ENCODE measurements at places on chromosomes 13 and 19.
A peak's percentile ranks its signal among the peaks of the same experiment; 100 is the strongest.

- peak; percentile 58 for DNase-seq
These were observed 65.9 kb upstream of the ZNF599 start for GRCh38 chr19:34838753-34839431.

DNA sequence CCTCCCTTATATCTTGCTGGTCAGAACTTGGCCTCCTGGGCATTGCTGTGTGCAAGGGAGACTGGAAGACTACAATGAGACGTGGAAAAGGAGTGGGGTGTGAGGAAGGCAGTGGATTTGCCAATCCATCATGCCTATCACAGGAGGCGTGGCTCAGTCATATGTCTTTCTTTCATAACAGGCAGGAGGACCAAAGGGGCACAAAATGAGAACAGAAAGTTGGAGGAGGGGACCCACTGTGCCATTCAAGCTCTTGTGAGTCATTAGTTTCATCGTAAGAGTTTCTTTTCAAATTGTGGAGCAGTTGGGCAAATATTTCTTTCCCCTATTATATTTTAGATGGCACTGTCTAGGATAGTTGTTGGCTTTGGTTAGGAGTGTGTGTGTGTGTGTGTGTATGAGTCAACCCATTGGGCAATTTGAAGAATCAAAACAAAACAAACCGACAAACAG is 471.5 kb downstream of the TSHZ3 start:
- no peak for DNase-seq

DNA sequence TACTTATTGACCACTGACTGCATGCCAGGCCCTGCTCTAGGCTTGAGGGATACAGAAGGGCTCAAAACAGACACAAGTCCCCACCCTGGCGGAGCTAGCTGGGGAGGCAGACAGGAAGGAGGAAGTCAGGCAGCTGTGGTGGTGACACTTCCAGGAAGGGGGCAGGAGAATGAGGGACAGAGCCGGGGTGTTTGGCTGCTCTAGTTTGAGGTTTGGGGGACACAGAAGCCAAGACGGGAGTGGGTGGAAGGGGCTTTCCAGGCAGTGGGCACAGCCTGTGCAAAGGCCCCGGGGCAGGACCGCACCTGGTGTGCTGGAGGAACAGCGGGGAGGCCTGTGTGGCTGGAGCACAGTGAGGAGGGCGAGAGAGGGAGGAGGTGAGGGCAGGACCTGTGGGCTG is 4.0 kb downstream of the MRPL54 start:
- peak; percentile 39 for DNase-seq

- DNase-seq, result no peak
These were observed 111.6 kb upstream of the OBI1 start for GRCh38 chr13:78770601-78771000.

DNA sequence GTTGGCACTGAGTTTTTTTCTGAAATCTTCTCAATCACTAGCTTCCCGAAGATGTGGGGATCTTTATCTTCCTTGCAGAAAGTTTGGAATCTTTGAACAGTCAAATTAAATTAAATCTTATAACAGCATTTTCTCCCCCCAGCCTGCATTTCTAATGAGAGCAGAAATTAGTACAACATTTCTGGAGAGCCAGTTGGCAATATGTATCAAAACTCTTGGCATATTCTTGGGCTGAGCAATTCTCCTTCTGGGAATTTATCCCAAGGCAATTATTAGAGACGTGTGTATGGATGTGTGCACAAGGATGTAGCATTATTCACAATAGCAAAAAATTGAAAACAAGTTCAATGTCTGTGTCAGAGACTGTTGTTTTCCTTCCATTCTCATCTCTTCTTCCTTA is 159.5 kb downstream of the OLFM4 start:
- DNase-seq, result no peak

DNA sequence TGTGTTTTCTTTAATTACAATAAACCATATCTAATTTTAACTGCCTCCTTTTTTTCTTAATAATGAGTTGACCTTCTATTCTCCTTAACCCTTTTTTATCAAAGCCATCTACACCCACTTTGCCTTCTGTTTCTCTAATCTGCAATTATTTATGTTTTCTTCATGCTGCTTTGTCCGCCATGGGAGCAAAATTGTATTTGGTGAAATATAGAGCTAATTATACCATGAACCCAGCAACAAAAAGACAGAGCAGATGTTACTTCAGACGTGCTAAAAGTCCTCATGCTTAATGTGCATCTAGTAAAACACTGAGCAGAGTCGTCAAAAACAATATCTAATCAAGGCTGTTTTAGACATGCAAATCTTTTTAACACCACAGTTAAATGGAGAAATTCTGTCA is 264.7 kb downstream of the DACH1 start:
- no peak for DNase-seq

DNA sequence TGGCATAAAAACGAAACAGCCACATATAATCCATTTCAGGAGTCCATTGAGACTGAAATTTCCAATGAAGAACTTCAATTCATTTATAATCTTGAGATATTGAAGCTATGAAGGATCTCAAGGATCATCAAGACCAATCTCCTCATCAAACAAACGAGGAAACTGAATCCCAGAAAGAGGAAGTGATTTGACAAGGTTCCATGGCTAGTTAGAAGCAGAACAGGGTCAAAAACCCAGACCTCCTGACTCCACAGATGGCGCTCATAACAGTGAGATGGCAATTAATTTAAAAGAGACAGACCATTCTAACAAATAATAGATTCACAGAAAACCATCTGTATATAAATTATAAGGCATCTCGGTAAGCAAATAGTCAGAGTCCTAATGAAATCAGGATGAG is 229.7 kb downstream of the KCTD12 start:
- no peak for DNase-seq

DNA sequence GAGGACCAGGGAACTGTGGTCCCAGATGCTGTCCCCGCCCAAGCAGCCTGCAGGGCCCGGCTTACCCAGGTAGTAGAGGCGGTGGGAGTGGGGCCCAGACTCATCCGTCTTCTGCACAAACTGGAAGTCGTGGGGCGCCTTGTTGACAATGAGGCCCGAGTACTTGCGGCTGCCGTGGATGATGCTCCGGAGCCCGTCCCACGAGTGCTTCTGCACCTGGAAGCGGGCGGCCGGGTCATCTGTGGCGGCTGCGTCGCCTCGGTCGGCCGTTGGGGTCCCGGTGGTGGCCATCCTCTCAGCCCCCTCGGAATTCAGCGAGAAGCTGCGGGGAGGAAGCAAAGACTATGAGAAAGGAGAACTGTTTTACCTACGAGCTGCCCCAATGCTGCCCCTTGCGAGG is 9.6 kb downstream of the DPP9 start:
- DNase-seq, result no peak

GRCh38 chr13:36445278-36445677 is 13.0 kb downstream of the CCNA1 start:
- DNase-seq, result no peak

DNA sequence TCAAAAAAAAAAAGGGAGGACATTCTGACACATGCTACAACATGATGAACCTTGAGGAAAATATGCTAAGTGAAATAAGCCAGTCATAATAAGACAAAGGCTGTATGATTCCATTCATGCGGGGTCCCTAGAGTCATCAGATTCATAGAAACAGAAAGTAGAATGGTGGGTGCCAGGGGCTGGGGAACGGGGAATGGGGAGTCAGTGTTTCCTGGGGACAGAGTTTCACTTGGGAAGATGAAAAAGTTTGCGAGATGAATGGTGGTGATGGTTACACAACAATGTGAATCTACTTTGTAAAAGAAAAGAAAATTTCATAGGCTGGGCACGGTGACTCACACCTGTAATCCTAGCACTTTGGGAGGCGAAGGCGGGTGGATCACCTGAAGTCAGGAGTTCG is 6.1 kb upstream of the CLEC4G start:
- DNase-seq, result no peak

DNA sequence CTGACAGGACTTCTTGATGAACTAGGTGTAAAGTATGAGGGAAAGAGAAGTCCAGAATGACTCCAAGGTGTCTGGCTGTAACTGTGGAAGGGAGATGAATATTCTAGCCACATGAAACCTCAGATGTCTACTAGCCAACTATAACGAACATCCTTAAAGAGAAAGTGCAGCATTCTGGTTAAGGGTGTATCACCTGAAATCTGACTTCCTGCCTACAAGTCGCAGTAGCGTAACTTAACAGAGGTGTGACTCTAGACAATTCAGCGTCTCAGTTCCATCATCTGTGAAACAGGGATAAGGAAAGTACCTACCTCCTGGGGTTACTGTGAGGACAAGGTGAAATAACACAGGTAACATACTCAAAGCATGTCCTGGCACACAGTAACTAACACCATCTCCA is 145.7 kb upstream of the FBXL3 start:
- no peak for DNase-seq

- DNase-seq, result no peak
These were observed 19.0 kb downstream of the CD177 start for GRCh38 chr19:43372462-43372861.

DNA sequence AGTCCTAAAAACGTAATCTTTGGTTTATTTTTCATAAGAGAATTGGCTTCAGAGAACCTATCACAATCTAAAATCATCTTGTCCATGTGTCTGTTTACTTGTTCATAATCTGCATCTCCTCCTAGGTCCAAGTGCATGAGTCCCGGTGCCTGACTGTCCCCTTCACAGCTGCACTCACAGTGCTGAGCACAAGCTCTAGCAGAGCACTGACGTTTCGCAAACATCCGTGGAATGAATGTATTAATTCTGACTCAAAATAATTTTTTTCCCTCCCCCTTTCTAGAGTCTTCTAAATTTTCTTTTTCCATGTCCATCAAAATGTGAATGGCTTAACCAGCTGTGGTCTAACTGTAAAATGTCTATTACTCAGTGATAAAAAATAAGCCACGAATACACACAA is 245.5 kb upstream of the TSHZ3 start:
- no peak for DNase-seq

- no peak for DNase-seq
These were observed 421 bp downstream of the TNPO2 start for GRCh38 chr19:12723381-12723640.

GRCh38 chr19:17234911-17235299 is 8.9 kb downstream of the OCEL1 start:
- peak; percentile 83 for DNase-seq

DNA sequence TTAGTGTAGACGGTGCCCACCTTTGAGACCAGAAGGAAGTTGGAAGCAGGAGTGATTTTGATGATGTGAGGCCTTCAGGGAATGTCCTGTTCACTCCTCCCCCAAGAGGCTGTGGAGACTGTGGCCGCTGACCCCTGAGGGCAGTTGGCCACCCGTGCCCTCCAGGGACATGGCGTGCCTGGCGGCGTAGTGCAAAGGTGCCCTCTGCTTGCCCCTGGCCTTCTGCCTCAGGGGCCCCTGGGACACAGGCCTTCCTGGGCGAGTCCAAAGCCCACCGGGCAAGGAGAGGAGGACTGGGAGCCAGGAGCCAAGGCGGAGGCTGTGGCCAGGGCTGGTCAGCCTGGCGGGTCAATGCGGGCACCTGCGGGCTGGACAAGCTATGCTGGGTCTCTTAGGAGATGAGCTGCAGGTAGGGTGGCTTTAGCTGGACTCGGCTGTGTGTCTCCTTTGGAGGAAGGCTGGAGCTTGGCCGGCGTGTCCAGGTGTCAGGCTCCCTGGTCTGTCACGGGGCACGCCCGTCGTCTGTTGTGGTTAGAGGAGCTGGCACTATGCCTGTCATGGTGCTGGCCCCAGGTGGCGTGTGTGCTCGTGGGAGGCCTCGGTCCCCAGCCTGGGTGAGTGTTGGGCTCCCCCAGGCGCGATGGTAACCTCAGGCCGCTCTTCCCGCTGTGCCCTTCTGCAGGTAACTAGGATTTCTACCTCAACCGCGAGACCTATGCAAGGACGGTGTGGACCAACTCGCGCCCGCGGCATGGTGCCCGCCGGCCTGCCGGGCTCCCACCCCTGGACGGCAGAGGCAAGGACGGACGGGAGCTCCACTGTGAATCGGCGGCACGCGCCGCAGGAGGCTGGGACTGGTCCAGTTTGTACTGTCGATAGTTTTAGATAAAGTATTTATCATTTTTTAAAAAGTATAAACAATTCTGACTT is 6.8 kb downstream of the PLEKHJ1 start:
- DNase-seq, result no peak

DNA sequence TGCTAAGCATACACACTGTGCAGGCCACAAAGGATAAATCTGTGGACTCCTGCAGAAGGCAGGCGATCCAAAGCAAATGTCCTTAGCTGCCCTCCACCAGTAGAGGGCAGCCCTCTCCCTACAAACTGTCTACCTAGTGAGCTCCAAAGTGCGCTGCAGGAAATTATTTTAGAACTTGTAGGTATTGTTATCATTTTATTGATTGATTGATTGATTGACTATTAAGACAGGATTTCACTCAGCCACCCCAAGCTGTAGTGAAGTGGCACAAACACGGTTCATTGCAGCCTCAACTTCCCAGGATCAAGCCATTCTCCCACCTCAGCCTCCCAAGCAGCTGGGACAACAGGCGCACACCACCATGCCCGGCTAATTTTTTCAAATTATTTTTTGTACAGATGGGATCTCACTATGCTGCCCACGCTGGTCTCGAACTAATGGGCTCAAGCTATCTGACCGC is 37.3 kb downstream of the RNF6 start:
- DNase-seq, result peak; percentile 79

GRCh38 chr19:30284885-30285284 is 87.3 kb upstream of the ZNF536 start:
- no peak for DNase-seq

DNA sequence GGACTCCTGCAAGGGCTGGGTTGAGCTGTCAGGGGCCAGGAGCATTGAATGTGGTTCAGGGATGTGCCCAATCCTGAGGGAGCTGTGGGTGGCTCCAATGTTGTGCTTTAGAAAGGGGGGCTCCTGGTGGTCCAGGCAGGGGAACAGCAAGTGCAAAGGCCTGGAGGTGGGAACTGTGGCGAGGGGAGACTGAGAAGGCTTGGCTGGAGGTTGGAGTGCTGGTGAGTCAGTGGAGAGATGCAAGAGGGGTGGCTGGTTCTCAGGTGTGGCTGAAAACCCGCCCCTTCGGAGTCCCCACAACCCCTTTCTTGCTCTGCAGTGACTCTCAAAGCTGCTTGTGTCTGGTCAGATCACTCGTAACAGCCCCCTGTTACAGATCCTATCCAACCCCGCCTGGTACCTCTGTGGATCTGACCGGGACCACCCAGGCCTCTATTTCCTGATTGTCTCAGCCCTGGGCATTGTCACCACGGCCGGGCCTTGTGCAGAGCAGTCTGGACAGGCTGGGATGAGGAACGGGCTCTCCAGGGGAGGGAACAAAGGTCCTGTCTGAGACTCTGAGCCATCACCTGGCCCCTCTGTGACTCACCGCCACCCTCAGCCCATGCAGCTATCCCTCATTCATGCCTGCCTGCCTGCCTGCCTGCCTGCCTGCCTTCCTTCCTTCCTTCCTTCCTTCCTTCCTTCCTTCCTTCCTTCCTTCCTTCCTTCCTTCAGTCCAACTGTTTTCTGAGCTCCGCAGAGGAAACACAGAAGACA is 1.4 kb upstream of the KCNN1 start:
- peak; percentile 27 for DNase-seq

DNA sequence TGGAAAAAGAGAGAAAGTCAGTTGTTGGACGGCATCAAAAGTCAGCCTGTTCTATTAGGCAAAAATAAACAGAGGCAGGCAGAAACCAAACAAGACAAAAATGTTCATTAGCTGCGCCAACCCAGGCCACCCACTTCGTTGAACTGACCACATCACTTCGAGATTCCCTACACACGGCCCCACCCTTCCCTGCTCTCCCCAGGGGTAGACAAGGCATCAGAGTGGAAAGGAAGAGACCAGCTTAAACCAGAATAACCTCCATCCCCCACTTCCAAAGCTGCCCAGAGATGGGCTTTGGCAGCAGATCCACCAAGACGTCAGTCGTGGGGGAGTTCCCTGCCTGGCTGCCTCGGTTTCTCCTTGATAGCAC is 204.6 kb upstream of the TSHZ3 start:
- DNase-seq, result no peak

Measured in activated CD8-positive, alpha-beta T cell treated with anti-CD3 and anti-CD28 coated beads for 36 hours (primary cell).